ENCODE measurements at places on chromosomes 5 and 9. TPM values are rescaled to one million over a fixed set of nuclear protein-coding genes. Genes with fewer than 3 reads are reported as not detected.
A peak's percentile ranks its signal among the peaks of the same experiment; 100 is the strongest.

Gene JAK2
- 33.7 TPM for total RNA-seq

DNA sequence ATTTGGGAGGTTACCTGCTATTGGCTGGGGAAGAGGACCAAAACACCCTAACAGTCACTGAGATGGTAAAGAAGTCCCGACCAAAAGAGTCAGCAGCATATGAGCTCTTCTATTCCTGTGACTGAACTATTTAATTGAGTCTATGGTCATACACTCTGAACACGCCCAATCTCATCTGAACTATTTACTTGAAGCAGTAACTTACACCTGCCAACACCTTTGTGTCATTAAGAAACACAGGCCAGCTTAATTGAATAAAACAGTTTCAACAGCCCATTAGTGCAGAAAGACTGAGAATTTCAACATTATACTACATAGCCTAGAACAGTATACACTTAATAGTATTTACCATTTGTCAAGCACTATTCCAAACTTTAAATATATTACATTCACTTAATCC is 47.8 kb downstream of the NR6A1 start:
- H3K4me3 ChIP-seq: no peak overlapping the region
- no peaks in the 10 kb centered on the region for H3K36me3 ChIP-seq
- no peak overlapping the region for H3K27ac ChIP-seq
- no peaks in the 10 kb centered on the region for H3K27me3 ChIP-seq

- no peak overlapping the region for H3K4me3 ChIP-seq
- no peaks in the 10 kb centered on the region for H3K36me3 ChIP-seq
- no peaks in the 10 kb centered on the region for H3K27me3 ChIP-seq
- H3K4me1 ChIP-seq: no peaks in the 10 kb centered on the region
Observed at GRCh38 chr9:108213511-108213910, 642.3 kb downstream of the ACTL7B start.

Gene ELOVL7
- total RNA-seq: 0.32 TPM

- H3K36me3 ChIP-seq: no peaks in the 10 kb centered on the region
- no peak overlapping the region for H3K27ac ChIP-seq
- H3K4me3 ChIP-seq: no peak overlapping the region
- no peaks in the 10 kb centered on the region for H3K4me1 ChIP-seq
Observed at GRCh38 chr9:15132091-15132490, 174.9 kb downstream of the TTC39B start.

DNA sequence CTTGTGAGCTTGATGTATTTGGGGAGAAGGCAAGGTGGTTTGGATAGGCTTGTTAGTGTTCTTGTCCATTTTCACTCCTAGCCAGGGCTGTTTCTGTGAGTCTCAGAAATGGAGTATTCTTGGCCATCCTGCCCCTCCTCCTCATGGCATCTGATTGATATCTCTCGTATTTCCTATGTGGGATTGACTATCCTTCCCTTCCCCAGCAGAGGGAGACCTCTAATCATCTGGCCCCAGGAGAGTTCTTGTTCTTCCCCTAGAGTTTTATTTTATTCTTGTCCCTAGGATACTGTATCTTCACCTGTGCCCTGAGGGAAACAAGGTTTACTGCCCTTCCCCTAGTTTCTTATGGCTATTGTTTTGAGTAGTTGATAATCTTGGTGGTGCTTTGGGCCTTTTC is 114.4 kb downstream of the VPS13A start:
- peaks cover 42% of the 10 kb centered on the region for H3K36me3 ChIP-seq
- H3K27me3 ChIP-seq: no peaks in the 10 kb centered on the region
- DNase-seq: no peak
- H3K4me1 ChIP-seq: peaks cover 4% of the 10 kb centered on the region
- no peak overlapping the region for H3K27ac ChIP-seq

DNA sequence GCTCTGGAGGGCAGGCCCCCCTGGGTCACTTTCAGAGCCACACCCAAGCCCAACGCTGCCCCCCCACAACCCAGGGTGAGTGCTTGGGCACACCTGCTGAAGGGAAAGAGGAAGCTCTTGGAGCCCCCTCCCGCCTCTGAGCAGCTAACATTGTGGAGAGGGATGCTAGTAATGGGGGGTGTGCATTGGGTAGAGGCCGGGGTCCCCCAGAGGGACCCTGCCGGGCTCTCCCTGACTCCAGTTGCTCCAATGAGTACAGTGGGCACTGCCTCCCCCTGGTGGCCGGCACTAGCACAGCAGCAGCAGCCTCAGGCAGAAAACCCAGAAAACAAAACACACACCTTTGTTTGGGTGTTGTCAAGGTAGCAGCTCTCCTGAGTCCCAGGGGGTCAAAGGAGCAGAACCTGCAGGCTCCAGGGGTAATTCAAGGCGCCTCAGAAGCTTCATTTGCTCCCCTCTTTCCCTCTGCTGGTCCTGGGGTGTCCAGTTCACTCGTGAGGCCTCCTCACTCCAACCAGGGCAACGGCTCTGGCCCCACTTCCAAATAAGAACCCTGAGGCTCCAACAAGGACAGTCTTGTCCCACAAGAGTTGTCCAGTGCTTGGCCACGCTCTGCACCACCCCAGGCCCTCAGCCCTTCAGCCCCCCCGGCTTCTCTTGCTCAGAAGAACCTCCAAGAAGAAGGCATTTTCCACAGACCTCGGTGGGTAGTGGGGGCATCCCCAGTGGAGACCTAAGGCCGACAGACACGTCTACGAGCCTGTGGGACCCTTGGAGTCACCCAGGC is 16.1 kb downstream of the GBGT1 start:
- H3K4me1 ChIP-seq: peaks cover 45% of the 10 kb centered on the region
- peak overlapping the region; percentile 88 for H3K4me3 ChIP-seq
- peak overlapping the region; percentile 81 for H3K27ac ChIP-seq
- DNase-seq: peak; percentile 84
- no peaks in the 10 kb centered on the region for H3K36me3 ChIP-seq
- H3K27me3 ChIP-seq: no peaks in the 10 kb centered on the region

DNA sequence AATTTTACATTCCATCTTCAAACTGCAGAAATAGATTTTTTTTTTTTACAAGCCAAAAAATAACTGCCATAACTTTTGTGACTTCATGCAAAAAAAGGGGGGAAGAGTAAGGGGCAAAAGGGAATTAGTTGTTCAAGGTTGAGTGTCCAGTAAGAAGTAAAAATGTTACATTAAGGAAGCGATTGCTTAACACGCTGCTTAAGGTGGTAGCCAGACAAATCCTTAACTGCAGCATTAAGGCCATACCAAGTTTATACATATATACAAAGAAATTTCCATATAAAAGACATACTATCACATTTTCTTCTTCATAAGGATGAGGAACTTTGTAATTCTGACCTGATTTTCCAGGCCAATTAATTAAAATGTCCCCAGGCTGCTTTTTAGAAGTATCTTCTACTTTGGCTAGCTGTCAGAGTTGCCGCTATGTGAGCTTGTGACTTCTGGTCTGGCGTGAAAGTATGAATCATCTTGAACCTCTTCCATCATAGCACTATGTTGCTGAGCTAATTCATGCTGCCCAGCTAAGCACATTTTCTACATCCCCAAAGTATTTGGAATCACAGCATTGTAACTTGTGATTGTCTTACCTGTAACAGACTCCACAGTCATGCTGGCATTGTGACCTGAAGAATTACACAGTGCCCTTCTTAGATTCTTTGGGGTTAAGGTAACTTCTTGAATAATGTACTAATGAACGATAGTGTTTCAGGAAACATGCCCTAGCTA is 40.0 kb downstream of the G3BP1 start:
- no peaks in the 10 kb centered on the region for H3K27me3 ChIP-seq
- no peak for DNase-seq
- H3K36me3 ChIP-seq: peaks cover 68% of the 10 kb centered on the region
- H3K27ac ChIP-seq: no peak overlapping the region
- H3K4me3 ChIP-seq: no peak overlapping the region

Gene CAVIN4
- total RNA-seq: 0.10 TPM

Gene CEL
- total RNA-seq: 2.3 TPM

Gene IFNA16
- not detected for total RNA-seq

DNA sequence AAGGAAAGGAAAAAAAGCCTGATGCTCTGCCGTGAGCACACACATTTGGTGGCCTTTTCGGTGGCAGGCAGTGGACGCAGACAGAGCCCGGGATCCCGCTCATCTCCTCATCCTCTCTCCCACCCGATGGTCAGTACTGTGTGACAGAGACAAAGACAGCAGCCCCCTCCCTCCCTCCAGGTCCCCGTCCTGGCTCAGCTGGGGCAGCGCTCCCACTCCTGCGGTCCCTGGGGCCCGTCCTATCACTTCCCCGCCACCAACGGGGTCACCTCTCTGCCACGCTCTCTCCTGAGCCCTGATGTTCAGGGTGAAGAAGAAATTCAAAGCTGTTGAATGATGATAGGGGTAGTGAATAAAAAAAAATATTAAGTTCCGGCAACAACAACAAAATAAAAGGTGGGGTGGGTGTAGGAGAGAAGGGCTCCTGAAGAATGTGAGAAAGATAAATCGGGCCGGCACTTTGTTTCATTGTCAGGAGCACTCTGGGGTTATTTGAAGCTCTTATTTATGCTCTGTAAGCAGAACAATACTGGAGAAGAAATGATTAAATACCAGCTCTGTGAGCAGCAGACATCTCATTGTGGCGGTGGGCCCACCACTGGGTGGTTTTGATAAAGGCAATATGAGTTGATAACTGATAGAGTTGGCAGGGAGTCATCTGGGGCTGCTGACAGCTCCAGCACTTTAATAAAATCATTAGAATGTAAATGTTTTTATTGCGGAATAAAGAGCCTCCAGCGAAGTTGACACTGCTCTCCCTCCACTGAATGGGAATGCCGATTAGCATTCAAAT is 417.7 kb downstream of the IRX1 start:
- no peak for DNase-seq
- H3K27me3 ChIP-seq: peaks cover 3% of the 10 kb centered on the region
- H3K36me3 ChIP-seq: no peaks in the 10 kb centered on the region
- no peak overlapping the region for H3K4me3 ChIP-seq
- no peaks in the 10 kb centered on the region for H3K4me1 ChIP-seq
- H3K27ac ChIP-seq: no peak overlapping the region

DNA sequence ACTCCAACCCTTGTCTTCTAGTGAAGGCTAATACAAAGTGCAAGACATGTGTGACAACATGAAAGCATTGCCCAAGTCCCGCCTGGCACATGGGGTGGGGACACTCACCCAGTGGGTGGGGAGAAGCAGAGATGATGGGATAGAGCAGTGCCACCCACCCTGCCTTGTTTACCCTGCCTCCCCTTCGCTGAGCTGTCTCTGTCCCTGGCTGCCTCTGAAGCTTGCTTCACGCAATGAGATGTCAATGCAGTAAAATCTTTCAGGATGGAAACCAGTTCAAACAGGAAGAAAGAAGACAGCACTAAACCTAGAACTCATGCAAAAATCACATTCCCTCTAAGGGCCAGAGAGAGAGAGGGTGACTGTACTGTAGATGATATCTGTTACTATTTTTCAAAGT is 148.0 kb downstream of the INSYN2B start:
- H3K27me3 ChIP-seq: no peaks in the 10 kb centered on the region
- DNase-seq: no peak
- no peak overlapping the region for H3K4me3 ChIP-seq
- no peak overlapping the region for H3K27ac ChIP-seq
- H3K4me1 ChIP-seq: peaks cover 22% of the 10 kb centered on the region

Gene HAPLN1
- total RNA-seq: not detected

DNA sequence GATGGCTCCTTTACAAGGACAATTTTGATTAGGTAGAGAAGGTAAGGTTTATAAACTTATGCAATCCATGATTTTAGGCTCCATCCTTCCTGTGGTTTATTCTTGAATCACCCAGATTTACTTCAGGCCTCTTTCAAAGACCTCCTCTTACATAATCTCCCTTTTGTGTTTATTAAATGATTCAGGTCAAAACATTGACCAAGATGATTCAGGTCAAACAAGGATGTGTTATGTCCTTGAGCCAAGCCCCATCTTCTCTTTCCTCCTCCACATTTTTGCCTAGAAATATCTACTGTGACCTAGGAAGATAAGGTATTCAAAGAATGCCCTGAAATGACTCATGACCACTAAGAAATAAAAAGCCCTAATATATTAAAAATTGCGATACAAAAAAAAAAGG is 31.8 kb upstream of the TLR4 start:
- no peak overlapping the region for H3K27ac ChIP-seq
- DNase-seq: no peak
- H3K4me1 ChIP-seq: no peaks in the 10 kb centered on the region
- no peaks in the 10 kb centered on the region for H3K36me3 ChIP-seq
- peaks cover 8% of the 10 kb centered on the region for H3K27me3 ChIP-seq
- no peak overlapping the region for H3K4me3 ChIP-seq

DNA sequence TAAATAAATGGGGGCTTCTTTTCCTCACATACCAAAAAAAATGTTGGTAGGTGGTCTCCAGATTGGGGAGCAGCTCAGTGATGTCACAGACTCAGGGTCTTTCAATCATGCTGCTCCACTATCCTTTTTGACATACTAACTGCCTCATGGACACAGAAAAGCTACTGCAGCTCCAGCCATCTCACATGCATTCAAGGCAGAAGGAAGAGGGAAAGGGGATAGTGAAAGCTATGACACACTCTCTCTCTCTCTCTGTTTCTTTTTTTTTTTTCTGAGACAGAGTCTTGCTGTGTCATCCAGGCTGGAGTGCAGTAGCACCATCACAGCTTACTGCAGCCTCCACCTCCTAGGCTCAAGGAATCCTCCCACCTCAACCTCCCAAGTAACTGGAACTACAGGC is 7.9 kb upstream of the ADGRD2 start:
- H3K27me3 ChIP-seq: peaks cover 36% of the 10 kb centered on the region
- no peaks in the 10 kb centered on the region for H3K36me3 ChIP-seq
- H3K27ac ChIP-seq: no peak overlapping the region
- DNase-seq: no peak

GRCh38 chr9:3018071-3018470 is 174.2 kb upstream of the PUM3 start:
- H3K4me1 ChIP-seq: no peaks in the 10 kb centered on the region
- no peak overlapping the region for H3K4me3 ChIP-seq
- no peak overlapping the region for H3K27ac ChIP-seq
- H3K27me3 ChIP-seq: peaks cover 20% of the 10 kb centered on the region

- H3K36me3 ChIP-seq: no peaks in the 10 kb centered on the region
- DNase-seq: no peak
- H3K27me3 ChIP-seq: no peaks in the 10 kb centered on the region
- H3K27ac ChIP-seq: no peak overlapping the region
Observed at GRCh38 chr5:56123531-56124243, 109.4 kb downstream of the ANKRD55 start.

Gene CDC20B
- total RNA-seq: not detected

- no peak for DNase-seq
- H3K27ac ChIP-seq: no peak overlapping the region
- H3K27me3 ChIP-seq: no peaks in the 10 kb centered on the region
- no peaks in the 10 kb centered on the region for H3K36me3 ChIP-seq
- H3K4me3 ChIP-seq: no peak overlapping the region
Observed at GRCh38 chr5:161030229-161030628, 178.2 kb upstream of the ATP10B start.

Gene PPIC
- not detected for total RNA-seq

Gene GAPT
- 0.22 TPM for total RNA-seq

Gene NFIB
- total RNA-seq: not detected

Gene BARHL1
- total RNA-seq: not detected

Measured in activated naive CD8-positive, alpha-beta T cell treated with anti-CD3 and anti-CD28 coated beads for 36 hours (primary cell).